ENCODE measurements at places on chromosomes 1 and 21.

- no peak for DNase-seq
These were observed 108.6 kb upstream of the RAB3GAP2 start for GRCh38 chr1:220380885-220381284.

DNA sequence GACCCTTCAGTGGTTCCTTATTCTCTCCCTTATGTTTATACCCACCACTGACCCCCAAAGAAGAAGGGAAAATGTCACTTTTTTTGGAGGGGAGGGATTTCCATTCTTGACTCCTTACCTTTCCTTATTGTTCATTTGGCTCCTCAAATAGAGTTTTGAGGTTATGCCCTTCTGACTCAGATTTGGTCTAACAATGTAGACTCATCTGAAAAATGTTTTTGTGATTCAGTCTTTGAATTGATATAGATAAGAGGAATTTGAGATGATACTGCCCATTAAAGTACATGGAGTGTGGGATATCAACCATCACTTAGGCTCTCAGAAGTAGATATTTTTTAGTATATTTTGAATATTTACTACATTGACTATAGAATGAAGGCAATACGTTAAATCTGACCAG is 16.1 kb downstream of the USP1 start:
- no peak for DNase-seq

GRCh38 chr1:151371370-151372057 is 991 bp downstream of the SELENBP1 start:
- no peak for DNase-seq

DNA sequence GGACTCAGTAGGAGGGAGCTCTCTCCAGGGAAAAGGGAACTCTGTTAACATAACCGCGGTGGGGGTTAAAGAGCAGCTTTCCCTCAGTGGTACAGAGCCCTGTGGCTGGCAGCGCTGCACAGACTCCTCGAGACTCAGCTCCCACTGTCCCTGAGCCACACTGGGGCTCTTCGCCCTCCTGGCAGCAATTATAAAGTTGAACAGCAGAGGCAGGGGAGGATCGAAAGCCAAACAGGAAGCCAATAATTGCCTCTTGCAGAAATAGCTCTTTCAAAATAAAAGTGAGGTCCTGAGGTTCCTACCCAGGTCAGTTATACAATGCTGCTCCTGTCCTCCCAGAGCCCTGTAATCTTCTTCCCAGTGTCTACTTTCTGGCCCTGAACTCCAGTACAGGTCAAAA is 77.0 kb downstream of the FAM78B start:
- no peak for DNase-seq
